Renal cortex interstitium (tissue), 15 donors: ENCODE measurements at places on chromosomes 7 and 10.

DNA sequence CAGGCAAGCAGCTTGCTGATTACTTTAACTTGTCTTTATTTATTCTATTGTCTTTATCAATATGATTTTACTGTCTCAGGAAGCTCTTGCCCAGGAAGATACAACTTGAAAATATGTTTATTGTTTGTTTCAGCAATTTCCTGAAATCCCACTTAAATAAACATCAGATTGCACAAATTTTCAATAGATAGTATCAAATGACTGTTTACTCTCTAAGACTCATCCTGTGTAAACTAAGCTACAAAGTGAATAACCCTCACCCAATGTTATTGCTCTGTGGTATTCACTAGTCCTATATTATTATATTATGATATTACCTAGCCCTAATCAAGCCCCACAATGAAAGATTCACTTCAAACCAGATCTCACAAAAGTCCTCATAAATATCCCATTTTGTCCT, 130.4 kb upstream of the HPS1 start:
- no peak for DNase-seq

- no peak for DNase-seq
These were observed 49.6 kb upstream of the CSTF2T start for GRCh38 chr10:51748959-51749358.

DNA sequence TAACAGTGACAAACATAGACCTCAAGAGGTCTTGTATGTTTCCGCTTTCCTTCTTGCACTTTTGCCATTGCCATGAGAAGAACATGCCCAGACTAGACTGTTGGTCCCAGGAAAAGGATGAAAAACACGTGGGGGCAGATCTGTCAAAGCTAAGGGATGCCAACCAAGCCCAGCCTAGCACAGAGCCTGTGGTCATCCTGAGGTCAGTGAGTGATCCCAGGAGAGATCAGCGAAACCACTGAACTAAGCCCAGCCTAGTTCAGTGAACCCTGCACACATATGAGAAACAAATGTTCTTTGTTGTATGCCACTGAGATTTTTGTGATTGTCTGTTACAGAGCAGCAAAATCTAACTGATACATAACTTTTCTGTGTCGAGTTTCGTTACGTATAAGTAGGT, 718.8 kb downstream of the MAGI2 start:
- DNase-seq: no peak

DNA sequence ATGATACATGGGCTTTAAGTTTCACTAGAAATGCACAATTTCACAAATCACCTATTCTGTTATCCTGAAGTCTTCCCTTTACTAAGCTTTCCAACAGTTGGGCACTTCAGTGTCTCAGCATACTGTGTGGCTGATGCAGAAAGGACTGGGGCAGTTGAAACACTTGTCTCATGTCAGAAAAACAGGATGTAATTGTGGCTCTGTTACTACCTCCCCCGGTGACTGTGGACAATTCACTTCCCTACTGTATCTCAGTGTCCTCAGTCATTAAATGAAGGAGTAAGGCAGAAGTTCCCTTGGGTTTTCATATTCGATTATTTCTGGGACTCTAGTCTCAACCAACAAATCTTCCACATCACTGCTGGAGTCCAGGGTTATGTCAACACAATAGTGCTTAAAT, 17.9 kb downstream of the ANKRD22 start:
- no peak for DNase-seq

- no peak for DNase-seq
These were observed 2.2 kb upstream of the SAP25 start for GRCh38 chr7:100575746-100576383.

DNA sequence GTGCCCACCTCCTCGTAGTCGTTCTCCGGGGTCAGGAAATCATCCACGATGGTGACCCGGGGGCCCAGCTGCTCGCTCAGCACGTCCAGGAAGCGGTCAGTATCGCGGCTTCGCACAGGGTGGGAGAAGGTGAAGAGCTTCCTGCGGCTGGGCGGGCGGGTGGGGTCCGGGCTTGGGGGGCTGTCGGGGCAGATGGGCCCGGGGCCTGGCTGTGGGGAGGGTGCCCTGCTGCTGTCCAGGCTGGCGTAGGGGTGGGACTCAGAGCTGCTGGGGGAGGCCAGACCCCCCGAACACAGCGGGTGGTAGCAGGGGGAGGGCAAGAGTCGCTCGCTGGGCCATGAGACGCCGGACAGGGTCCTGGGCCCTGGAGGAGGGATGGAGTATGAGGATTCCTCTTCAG, 42.3 kb downstream of the GRID2IP start:
- DNase-seq: no peak

DNA sequence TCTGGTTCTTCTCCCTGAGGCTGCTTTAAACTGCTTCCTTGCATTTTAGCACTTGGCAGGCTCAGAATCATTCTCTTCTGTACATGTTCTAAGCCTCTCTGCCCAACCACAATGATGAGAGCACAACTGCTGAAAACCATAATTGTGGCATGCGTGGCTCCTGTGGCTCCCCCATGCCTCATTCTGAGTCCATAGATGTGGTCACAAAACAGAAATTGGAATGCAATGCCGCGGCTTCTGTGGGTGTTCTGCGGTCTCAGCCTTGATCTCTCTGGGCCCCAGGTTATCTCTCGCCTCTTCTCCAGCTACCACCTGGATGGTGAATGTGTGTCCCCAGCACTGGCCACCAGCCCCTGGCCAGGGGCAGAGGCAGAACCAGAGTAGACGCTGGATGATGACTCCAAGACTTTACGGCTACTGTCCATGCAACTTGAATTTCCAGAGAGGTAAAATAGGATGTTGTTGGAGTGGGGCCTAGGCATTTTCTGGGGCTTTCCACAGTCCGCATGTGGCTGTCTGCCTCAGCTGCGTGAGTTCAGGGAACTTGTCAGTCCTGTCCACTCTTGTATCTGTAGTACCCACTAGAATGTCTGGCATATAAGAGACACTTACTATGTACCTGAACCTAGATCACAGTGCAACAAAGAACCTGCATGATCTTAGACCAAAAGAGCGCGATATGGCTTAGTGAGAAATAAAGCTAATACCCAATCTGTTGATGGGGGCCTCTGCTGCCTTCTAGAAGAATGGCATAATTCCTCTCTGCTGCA, 52.4 kb upstream of the ADRB1 start:
- no peak for DNase-seq

DNA sequence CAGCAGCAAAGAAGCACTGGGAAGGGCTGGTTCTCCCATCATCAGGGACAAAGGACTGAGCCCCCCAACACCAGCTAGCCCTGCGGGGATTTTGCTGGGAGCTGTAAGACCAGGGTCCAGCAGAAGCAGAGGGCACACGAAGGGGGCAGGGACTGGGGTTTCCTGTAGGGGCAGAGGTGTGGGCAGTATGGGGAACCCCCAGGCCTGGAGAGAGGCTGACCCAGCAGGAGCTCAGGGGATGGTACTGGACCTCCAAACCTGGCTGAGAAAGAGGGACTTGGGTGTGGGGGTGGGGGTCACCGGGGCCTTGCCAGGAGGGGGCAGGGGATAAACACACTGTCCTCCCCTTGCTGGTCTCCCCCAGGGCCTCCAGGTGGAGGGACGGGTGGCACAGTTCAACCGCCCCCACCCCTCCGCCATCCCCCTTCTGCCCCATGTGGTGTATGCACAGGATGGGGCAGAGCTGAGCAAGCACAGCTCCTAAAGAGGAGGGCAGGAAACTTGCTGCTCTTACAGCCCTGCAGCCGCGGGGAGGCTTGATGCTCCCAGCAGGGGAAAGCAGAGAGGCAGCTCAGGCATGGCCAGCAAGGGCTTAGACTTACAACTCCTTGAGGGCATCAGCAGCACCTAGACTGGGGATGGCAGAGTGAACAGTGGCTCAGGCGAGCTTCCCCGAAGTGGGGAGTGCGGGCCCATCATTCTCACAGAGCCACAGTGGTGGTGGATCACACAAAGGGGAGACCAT, 12.4 kb upstream of the RET start:
- no peak for DNase-seq

DNA sequence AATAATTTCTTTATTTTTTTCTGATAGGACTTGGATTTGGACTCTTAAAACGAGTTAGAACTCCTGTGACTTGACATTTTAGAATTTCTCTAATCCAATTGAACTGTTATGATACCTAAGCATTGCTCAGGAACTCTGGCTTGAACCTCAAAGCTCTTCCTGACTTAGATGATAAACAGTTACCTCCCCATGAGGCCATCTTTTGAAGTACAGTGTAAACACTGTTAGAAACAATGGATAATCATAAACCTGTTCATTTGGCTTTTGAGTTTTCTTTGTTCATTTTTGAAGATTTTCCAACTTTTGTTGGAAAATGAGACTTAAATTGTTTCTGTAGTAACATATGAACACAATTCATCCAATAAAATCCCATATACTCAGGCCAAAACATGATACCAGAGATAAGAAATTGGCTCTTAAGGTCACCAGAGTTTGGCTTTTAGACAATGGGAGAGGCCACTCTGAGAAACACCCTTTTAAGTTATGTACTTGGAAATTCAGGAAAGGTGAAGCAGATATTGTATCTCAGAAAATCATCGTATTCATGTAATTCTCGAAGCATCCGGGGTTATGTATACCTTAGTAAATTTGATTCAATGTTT, 59.6 kb downstream of the RUNDC3B start:
- no peak for DNase-seq

DNA sequence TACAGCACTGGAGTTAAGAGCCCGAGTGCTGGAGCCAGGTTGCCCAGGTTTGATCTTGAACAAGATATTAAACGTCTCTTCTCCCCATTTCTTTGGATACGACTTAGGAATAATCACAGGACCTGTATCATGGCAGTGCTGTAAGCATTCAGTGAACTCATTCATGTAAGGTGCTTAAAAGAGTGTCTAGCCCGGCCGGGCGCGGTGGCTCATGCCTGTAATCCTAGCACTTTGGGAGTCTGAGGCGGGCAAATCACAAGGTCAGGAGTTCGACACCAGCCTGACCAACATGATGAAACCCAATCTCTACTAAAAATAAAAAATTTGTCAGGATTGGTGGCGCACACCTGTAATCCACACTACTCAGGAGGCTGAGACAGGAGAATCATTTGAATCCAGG, 40.8 kb downstream of the CHST15 start:
- DNase-seq: no peak

GRCh38 chr10:4107285-4107851, 322.4 kb upstream of the KLF6 start:
- DNase-seq: no peak
